Caki2 (cell line): ENCODE measurements at places on chromosomes 2 and 18. TPM values are rescaled to one million over a fixed set of nuclear protein-coding genes. Genes with fewer than 3 reads are reported as not detected.

PTH2R gene
- total RNA-seq = 17.3 and 36.9 TPM in 2 replicates

- DNase-seq = no peak
These were observed 109.0 kb upstream of the CNTNAP5 start for GRCh38 chr2:123916051-123916450.

- no peak for DNase-seq
These were observed 100.5 kb upstream of the ODC1 start for GRCh38 chr2:10548626-10549025.

GRCh38 chr2:219430633-219431615 lies 3.7 kb upstream of the SPEG start:
- peak; percentile 22 for DNase-seq

DNA sequence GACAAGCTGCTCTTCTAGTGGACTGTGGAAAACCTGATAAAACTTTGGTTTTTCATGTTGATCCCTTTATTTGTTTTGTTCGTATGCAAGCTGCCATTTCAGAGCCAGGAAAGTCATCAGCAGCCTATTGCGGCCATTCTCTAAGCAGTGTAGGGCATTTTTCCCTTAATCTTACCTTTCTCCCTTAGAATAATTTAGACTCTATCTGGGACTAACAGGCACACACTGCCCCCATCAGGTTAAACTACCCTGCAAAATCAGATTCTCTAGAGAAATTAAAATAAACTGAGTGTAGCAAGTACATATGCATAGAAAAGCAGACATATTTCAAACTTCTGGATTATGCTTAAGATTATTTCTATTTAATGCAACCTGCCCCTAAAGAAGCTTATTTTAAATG lies 347.5 kb downstream of the METTL4 start:
- DNase-seq = peak; percentile 35
